Astrocyte of the spinal cord (primary cell): ENCODE measurements at places on chromosomes 12 and 14.

DNA sequence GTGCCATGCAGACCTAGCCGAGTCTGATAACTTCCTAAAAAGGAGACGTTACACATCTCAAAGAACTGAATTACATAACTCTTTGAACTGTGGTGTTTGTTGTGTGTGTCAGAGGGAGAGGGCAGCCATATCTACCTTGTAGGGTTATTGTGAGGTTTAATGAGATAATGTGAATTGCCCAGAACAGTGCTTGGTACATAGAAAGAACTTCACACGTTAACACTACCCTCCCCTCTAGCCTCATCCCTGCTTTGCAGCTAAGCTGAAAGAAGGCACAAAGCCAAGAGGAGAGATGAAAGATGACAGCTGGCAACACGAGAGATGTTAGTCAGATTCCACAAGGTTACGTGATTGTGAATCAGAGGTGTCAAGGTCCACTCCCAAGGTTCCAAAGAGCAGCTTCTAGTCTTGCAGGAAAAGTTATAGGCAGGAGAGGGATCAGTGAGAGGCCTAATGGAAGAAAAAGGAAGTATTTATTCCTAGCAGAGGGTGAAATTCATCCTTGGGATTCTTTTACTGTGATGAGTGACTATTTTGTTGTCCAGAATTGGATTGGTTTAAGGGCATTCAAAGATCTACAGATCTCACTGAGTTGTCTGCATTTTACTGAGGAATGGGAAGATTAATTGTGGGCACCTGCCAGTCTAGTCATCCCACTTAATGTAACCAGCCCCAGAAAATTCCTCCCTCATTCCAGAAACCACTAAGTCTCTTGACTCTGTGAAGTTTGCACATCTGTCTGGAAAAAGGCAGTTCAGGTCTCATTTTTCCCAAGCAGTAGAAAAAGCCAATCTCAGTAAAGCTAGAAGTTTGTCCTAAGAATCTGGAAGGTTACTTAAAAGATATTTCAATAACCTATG, 25.9 kb upstream of the WNK1 start:
- DNase-seq: peak; percentile 16

GRCh38 chr12:47378222-47378582, 298.4 kb upstream of the AMIGO2 start:
- no peak for DNase-seq

DNA sequence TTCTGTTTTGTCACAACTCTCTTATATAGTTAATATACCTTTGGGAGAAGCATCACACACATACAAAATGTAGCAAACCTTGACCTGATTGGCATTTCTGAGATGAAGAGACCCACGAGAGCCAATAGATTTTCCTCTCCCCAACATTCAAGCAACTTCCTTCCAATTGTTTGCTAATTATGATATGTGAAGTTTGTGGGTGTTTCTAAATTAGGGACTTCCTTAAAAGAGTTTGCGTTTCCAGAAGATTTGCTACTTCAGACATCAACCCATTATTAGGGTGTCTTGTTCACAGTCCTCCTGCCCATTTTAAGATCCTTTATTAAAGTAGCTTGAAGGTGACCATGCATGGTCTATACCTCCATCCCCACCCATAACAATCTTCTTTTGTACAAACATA, 9.4 kb downstream of the AICDA start:
- DNase-seq: no peak

DNA sequence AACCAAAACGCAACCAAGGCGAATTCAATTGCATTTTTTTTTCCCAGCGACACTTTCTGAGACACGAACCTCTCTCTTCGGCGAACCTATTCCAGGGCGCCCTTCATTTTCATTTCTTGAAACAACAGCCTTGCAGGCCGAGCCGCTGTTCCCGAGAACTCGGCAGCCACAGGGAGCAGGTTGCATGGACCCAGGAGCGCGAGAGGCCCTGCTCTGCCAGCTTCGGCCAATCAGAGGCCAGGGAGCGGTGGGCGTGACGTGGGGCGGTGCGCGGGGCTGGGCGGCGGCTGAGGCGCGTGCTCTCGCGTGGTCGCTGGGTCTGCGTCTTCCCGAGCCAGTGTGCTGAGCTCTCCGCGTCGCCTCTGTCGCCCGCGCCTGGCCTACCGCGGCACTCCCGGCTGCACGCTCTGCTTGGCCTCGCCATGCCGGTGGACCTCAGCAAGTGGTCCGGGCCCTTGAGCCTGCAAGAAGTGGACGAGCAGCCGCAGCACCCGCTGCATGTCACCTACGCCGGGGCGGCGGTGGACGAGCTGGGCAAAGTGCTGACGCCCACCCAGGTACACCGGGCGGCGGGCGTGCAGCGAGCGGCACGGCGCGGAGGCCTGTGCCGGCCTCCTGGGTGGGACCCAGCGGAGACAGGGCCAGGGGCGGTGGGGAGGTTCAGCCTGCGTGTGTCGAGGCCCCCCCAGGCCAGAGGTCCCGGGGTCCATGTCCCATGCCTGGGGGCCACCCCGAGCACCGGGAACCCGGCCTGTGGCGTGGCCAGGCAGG, at the start of gene PEBP1:
PEBP1 (plus strand) TSS at position 337 of the 771 bp plus-strand sequence; CDS start at position 423, 86 bp downstream.
- peak; percentile 90 for DNase-seq

- DNase-seq: no peak
Measured at GRCh38 chr12:12007713-12008231, 63.0 kb upstream of the BCL2L14 start.

- DNase-seq: no peak
Measured at GRCh38 chr14:57981817-57982560, 116.1 kb upstream of the SLC35F4 start.

- no peak for DNase-seq
Measured at GRCh38 chr12:95002754-95003153, 743 bp downstream of the NDUFA12 start.

DNA sequence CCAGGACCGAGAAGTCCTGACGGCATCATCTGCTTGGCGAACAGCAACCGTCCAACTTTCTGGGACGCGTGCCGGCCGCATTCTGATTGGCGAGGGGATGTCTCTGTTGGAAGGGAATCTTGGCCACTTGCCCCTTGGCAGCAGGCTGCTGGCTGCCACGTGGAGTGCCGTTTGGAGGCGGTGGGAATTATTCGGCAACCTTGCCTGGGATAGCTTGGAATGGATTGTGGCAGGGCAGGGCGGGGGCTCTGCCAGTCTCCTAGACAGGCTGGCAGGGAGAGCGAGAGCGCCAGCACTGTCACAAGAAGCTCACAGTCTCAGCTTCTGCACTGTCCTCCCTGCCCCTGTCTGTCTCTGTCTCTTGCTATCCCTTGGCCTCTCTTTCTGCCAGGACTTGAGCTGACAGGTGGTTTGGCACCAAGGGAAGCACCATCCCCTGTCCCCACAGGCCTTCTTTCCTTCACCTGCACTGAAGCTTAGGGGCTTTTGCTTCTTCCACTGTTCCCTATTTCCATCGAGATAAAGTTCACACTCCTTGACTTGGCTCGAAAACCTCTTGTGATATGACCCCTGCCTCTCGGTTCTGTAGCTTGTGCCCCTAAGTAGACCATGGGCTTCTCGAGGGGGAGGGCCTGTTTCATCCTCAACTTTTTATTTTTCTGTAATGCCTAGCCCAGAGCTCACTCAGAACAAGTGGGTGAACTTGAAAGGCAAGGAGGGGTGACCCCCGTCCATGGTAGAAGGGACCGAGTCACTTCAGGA, 201.9 kb downstream of the PHETA1 start:
- DNase-seq: no peak

DNA sequence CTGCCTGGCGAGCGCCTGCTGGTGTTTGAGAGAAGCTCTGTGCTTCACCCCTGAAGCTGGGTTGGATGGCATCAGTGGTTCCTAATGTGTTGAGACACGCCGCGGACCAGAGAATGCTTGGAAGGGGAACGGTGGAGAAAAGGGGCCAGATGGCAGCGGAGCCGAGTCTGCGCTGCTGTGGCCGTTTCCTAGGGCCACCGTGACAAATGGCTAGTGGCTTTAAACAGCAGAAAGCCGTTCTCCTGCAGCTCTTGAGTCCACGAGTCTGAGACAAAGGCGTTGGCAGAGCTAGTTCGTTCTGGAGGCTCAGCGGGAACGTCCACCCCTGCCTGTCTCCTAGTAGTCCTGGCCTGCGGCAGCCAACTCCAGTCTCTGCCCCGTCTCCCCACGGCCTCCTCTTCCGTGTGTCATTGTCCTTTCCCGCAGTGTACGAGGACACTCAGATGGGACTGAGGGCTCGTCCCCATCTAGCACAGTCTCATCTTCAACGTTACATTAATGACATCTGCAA, 103.6 kb downstream of the ADGRD1 start:
- DNase-seq: no peak

DNA sequence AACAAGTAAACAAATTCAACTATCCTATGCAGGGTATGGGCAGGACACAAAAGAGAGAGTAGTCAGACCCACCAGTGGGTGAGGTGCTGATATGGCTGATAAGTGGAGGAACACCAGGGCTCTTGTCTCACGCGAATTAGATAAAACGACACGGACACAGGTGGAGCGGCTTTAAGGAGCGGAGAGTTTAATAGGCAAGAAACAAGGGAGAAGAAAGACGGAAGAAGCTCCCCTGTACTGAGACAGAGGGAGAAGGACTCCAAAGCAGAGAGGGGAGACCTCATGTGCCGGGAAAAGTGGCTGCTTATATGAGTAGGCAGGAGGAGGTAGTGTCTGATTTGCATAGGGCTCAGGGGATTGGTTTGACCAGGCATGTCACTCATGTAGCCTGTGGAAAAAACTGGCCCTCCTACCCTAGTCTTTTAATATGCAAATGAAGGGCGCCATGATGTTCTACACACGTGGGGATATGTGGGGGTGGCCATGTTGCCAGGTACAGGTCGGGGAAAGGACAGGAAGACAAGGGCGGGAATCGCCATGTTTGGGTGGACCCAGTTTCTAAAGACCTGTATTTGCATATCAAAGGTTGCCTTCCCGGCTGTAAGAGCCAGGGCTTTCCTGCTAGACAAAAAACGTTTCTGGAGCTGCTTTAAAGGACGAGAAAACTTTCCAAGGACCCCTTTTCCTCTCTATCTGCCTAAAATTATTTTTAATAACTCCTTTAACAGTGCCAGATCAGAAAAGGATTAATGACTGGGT, 28.8 kb downstream of the RPGRIP1 start:
- DNase-seq: peak; percentile 75

GRCh38 chr14:105710119-105711043, 184.0 kb downstream of the TMEM121 start:
- no peak for DNase-seq

DNA sequence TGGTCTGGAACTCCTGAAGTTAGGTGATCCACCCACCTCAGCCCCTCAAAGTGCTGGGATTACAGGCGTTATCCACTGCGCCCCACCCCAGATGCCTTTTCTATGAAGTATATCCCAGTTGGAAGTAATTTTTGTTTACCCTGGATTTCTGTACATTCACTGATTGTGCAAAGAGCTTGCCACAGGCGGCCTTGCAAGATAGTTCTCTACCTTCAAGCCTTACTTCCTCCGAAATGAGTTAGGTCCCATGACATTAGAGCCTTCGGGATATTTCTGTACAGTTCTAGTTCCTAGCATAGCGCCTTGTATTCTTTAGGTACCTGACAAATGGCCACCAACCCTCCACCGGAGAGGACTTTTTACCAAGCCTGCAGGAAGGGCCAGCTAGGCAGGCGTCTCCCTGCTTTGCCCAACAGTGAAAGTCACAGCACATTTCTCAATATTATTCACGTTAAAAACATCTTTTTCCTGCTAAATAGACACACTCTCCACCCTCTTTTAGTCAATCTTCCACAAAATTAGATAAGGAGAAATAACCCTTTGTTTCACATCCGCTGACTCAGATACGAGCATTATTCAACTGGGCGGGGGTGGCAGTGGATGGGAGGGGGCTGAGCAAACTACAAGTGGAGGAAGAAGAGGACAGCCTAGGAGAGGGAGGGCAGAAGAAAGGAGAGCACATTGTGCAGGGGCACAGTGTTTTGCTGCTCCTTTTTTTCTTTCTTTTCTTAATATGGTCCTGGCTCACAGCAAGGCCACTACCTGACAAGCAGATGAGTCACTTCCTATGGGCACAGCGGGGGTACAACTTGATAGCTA, 40.0 kb upstream of the CAPRIN2 start:
- DNase-seq: peak; percentile 97

DNA sequence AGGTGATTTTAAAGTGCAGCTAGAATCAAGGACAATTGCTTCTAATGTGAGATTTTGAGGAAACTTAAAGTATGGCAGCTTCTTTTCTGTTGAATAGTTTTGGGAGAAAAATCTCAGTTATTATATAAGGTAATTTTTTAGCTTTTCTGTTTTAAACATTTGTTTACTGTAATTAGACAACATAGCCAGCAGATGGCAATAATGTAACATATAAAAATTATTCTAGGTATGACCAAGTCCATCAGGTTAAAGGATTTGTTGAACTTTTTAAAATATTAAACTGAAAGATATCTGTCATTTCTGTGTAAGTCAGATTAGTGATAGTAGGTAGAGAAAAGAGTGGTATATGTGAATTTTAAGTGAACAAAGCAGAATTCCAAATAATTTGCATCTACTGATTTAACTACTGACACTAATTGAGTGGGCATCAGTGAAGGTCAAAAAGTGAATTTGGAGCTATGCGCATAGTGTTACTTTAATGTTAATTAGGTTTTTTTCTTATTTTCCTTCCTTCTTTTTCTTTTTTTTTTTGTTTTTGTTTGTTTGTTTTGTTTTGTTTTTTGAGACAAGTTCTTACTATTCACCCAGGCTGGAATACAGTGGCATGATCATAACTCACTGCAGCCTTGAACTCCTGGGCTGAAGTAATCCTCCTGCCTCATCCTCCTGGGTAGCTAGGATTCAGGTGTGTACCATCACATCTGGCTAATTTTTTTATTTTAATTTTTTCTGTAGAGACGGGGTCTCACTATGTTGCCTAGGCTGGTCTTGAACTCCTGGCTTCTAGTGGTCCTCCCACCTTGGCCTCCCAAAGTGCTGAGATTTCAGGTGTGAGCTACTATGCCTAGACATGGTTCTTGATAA, 18.6 kb downstream of the PRORP start:
- DNase-seq: peak; percentile 50

DNA sequence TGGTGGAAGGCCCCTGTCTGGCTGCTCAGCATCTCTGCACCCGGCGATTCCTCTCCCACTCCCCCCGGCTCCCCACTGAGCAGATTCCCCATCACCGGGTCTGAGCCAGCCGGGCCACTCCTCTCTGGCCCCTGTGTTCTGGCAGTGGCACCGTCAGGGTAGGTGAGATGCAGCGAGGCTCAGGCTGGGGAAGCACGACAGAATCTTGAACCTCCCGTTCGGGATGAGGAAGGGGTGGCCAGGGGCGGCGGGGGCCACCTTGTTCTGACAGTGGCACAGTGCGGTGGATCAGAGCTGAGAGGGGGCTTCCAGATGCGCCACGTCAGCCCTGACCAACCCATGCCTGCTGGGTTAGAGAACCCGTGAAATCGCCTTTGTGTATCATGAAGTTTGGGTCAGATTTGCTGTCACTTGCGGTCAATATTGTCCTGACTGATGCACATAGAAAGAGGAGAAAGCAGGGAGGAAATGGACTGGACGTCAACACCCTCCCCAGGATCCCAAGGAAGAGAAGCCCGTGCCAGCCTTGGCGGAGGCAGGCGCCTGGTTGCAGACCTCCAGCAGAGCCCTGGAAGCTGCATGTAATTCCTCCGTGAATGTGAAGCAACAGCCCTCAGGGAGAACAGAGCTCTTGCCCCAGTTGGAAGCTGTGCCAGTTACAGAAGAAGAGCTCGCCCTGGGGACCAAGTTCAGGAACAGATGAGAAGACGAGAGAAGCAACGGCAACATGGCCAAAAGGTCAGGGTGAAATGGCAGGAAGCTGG, 137.1 kb upstream of the SFSWAP start:
- DNase-seq: no peak
